CD4-positive, CD25-positive, alpha-beta regulatory T cell (primary cell): ENCODE measurements at places on chromosomes 16 and 17. TPM values are rescaled to one million over a fixed set of nuclear protein-coding genes. Genes with fewer than 3 reads are reported as not detected.

DNA sequence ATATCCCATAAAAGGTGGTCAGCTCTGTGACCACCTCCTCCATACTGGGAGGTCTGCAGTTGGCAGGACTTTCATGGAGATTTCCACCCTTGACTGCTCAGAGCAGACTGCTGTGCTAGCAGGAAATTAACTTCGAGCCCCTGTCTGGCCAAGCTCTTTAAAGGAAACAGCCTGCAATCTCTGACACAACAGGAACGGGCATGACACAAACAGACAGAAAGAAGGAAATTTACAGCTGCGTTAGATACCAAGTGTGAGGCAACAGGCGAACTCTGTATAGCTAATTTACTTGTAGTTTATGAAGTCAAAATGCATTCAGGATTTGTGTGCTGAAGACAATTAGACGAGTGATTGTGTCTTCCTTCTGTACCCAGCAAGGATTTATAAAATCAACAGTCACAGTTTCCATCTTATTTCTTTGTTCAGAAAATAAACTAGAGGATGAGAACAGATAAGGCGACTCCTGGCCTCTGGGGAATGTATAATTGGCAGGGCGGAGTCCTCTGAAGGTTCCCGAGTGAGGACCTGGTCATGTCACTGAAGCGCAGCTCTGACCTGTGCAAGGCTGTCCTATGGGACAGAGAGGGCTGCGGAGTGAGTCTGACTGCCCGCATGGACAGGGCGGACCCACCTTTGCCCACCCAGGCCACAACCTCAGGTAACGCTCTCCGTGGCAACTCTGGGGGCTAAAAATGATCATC, 16.1 kb downstream of the WIPI1 start:
- no peak for DNase-seq

DNA sequence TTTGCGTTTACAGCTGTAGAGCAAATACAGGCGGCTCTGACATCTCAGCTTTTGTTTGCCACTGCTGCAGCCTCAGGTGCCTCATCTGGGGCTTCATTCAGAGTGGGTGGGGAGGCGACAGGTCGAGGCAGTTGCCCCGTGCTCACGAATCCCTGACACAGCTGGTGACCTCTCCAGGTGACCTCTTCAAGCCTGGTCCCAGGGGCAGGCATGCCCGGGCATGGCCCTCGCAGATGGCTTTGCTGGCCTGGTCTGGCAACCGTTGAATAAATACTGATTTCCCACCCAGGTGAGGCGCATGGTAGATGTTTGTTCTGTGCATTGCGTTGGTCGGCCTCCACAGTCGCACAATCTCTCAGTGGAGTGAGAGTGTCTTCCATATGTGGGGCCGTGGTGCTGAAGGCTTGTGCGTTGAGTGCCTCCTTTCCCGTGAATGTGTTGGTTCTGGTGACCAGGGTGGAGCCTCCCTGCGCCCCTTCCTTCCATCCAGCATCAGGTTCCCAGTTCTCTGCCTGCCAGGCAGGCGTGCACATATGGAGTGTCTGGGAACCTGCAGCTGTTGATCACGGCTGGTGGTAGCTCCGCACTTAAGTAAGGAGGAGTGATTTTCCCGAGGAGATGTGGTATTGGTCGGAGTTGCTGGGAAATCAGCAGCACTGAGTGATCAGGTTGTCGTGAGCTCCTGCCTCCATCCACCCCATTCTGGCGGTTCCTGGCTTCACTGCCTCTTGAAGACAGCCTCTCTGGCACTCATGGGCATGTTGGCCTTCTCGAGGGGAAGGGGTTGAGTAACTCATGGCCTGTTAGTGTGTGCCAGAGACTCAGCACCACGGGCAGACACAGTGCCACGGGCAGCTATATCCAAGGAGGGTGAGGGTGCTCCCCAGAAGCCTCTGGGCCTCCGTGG, 149.7 kb downstream of the RPTOR start:
- DNase-seq: no peak

- DNase-seq: no peak
Measured at GRCh38 chr17:58279736-58280479, 827 bp downstream of the MPO start.

DNA sequence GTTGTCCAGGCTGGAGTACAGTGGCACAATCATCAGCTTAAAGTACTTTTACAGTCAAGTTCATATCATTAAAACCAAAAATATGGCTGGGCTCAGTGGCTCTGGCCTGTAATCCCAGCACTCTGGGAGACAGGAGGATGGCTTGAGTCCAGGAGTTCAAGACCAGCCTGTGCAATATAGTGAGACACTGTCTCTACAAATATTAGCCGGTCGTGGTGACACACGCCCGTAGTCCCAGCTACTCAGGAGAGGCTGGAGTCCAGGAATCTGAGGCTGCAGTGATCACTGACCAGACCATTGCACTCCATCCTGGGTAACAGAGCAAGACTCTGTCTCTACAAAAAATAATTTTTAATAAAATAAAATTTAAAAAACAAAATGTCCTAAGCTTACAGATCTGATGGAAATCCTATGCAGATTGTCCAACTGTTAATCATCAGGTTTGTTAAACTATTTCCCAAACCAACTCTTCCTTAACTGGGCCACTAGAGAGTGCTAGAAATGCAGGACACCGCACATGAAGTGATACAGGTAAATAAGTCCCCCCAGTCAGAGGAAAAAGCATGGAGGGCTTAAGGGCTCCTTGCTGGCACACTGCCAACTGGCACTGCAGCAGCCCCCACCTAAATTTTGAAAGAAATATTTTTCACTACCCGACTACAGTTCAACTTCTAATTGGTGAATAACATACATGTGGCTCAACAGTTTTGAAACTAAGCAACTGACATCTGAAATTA, 2.8 kb downstream of the USP22 start:
- peak; percentile 10 for DNase-seq

- DNase-seq: no peak
Measured at GRCh38 chr17:79956853-79957252, 78.8 kb downstream of the TBC1D16 start.

DNA sequence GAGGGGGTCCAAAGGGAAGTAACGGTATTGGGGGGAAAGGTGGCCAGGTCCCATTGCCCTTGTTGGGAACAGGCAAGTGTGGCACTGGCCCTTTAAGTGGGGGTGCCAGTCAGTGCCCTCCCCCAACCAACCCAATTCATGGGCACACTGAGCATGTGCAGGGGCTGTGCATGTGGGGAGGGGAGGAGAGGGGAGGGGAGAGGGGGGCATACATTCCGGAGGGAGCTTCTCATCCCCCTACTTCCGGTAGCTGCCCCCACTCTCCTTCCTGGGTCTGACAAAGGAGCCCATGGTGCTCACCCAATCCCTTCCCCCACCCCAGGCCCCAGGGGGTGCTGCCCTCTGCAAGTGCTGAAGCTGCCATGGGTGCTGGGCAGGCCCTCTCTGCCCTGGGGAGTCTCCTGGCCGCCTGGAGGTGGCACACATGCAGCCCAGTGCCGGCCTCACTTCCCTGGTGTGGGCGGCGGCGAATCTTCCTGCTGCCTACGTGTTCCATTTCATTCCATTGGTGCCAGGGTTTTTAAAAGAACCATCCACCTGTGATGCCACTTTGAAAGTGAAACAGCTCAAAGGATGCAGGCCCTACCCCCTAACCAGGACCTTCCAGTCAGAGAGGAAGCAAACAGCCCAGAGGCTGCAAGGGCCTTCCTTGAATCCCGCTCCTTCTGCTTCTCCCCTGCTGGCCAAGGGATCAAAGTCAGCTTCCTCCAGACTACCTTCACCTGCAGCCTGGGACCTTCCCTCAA, 11.0 kb downstream of the HEXIM2 start:
- DNase-seq: peak; percentile 76

DNA sequence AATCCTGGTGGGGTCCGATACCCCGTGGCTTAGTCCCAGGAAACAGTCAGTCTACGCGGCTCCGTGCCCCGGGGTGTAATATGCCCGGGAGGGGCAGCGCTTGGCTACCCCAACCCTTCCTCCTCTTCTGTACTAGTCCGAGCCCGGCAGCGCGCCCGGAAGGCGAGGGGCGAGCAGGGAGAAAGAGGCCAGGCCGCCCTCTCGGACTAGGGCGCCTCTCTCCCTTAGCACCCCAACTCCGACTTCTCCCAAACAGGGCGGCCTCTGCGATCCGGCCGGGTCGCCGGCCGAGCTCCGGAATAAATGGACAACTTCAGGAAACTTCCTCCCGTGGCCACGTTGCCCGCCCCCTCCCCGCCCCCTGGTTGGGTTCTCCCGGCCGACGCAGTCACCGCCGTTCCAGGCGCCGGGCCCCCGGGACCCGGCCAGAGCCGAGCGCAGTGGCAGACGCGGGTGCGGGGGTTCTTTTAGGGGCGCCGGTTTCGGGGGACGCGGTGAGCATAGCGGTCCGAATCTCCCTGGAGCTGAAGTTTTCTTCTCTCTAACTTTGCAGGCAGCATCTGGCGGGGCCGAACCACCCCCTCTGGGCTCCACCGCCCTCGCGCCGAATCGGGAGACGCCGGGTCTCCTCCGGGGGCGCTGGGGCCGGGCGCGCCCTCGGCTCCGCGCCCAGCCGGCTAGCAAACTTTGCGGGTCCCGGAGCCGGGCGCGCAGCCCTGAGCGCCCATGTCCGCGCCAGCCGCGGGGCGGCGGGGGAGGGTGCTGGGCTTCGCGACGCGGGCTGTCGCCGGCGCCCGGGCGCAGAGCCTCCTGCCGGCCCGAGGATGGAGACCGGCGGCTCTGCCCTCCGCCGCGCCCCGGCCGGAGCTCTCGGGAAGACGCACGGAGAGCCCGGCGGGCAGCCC, at the start of gene SDK2:
Gene SDK2, minus strand, starts transcription at position 301 of the 905 bp plus-strand sequence. CDS start 357 bp downstream, outside the sequence.
- no peak for DNase-seq

GRCh38 chr16:3283543-3284447, 504 bp downstream of the ZNF263 start:
- DNase-seq: no peak

DNA sequence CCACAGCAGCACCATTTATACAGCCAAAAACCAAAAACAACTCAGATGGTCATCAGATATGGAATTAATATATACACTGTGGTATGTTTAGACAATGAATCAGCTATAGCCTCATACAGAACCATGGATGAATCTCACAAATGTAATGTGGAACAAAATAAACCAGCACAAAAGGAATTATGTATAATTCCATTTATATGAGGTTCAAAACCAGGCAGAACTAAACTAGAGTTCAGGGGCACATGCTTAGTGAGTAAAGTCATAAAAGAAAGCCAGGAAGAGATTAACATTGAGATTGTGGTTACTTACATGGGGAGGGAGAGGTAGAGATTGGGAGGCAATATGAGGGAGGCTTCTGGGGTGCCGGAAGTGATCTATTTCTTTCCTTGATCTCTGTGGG, 231.1 kb downstream of the COPRS start:
- no peak for DNase-seq

GRCh38 chr17:75996665-75997590, 3.7 kb upstream of the CDK3 start:
- DNase-seq: no peak

DNA sequence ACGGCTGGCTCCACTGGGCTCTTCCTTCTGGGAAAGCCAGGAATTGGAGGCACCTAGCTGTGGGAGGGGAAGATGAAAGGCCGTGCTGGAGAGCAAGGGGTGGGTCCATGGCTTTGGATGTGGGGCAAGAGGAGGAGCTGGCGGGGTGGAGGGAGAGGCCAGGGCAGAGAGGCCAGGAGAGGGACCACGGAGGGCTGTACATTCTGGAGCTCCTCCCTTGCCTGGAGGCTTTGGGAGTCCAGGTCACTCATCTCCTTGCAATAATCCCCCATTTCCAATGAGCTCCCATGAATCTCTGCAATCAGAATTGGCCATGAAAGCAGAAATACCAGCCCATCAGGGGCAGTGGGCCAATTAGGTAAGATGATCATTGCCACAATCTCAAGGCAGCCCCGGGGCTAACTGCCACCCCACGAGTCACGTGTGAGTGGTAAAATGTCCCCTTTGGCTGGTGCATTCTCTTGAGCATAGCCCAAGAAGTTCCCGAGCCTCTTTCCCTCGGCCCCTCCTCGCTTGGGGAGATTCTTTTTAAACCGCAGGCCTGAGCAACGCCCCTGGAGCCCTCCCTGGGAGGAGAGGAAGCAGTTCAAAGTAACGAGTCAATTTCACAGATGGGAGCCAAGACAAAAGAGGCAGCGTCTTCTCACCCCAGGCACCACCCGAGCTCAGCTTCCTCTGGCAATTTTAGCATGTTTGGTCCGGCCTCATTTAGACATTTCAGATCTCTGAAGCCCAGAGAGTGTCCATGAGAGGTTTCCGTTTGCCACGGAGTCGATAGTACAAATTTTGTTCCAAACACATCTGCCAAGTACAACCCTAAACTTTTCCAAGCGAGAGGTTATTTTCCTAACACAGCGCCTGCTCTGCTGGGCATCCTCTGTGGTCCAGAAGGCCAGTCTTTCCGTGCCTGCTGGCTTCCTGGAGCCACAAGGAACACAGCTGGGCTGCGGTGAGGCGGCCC, 13.4 kb downstream of the RTN4RL1 start:
- no peak for DNase-seq

- no peak for DNase-seq
Measured at GRCh38 chr17:3539881-3540540, 17.6 kb downstream of the TRPV3 start.

DNA sequence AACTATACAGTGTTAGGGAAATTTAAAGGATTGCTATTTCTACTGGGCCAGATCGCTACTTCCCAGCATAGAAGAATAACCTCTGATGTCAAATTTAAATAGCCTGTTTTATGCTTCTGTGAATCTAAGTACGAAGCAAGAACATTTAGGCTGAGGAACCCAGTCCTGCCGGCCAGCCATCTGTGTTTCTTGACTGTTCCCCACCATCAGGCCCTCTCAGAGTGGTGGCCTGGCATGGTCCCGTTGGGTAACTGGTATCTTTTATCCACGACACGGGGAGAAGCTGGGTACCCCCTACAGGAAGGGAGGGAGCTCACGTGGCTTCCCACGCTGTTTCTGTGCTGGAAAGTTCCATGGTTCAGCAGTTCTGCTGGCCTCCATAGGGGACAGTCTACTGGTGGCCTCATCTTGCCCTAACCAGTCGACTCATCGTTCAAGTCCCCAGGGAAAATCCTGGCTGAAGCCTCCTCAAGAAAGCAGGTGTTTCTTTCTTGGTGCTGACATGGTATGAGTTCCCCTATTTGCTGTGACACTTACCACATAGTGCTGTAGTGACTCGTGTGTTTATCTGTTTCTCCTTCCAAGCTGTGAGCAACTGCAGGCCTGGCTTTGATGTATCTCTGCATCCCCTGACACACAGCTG, 201.7 kb upstream of the NLRP1 start:
- no peak for DNase-seq

GRCh38 chr17:35684055-35684802, 47.2 kb upstream of the RASL10B start:
- DNase-seq: no peak

- peak; percentile 58 for DNase-seq
Measured at GRCh38 chr17:81831957-81832607, 1.0 kb downstream of the MCRIP1 start.

SCGB1C2 gene
- not detected for total RNA-seq

TMEM98 gene
- not detected for total RNA-seq

SNTB2 gene
- total RNA-seq: 25.9 TPM

SGCA gene
- not detected for total RNA-seq

MYH2 gene
- total RNA-seq: not detected

NPIPB9 gene
- total RNA-seq: 5.8 TPM

HS3ST4 gene
- not detected for total RNA-seq

NACA2 gene
- not detected for total RNA-seq
